ENCODE measurements at places on chromosomes 2 and 18.

DNA sequence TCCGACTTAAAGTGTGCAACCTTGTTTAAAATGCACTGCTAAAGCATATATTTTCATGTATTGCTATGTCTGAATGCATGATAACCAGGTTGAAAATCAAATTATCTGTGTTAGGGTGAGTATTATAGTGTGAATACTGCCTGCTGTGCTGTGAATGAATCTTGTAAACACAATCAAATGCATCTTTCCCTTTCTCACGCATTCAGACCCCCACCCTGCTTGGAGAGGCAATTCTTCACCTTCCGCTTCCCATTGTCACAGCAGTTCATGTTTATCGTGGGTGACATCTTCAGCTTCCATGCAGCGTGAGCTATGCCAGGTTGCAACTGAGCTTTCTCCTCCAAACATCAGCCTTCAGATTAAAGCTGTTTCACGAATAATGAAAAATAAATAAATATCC, 418.0 kb downstream of the MEIS1 start:
- no peak for DNase-seq

DNA sequence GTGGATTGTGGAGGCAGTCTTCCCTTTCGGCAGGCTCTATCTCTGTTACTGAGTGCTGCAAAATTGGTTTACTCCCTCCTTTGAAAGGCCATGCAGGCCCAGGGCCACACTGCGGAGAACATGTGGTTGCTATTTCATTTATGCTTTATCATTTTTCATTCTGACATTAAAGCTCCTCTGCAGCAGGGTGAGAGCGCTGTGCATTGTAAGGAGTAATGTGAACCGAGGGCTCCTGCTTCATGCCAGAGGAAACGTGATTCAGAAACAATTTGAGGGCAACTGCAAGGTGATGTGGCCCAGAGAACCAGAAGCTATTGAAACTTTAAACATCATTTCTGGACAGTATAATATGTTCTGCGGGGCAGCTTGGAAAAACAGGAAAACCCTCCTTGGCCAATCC, 341.6 kb upstream of the NT5C1B start:
- no peak for DNase-seq

DNA sequence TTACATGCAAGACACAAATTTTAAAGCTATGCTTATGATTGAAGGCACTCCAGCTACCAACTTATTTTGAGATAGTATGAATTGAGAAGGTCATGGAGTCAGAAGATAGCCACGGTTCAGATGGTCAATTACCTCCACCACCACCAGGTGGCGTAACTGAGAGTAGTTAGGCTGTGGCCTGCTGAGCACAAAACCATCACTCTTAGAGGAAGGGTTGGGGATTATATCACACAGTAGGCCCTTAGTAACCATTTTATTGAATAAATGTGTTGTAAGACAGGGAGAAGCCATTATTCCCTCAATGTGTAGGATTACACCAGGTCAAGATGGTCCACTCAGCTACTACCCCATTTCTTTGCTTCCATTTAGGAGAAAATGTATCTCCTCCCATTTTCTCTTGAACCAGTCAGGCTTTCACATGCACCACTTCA, 18.8 kb downstream of the KLHL41 start:
- DNase-seq: peak; percentile 75

GRCh38 chr2:207558079-207558491, 28.3 kb downstream of the CREB1 start:
- no peak for DNase-seq

GRCh38 chr2:207540431-207540830, 10.7 kb downstream of the CREB1 start:
- no peak for DNase-seq

GRCh38 chr2:239529313-239530015, 128.6 kb upstream of the HDAC4 start:
- no peak for DNase-seq

DNA sequence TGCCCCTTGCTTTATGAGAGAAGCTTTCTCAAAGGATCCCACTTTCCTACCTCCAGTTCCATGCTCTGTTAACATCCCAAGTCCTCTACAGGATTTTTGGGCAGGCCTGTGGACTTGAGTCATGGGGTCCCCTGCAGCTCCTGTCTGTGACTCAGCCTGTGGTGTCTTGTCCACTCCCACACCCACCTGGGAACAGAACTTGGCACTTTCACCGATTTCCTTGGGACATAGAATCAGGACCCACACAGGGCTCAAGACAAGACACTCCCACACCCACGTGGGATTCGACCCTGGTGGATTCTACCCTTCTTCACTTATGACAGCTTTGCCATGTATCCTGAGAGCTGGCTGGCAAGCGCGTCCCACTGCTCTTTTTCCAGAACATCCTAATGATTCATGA, 30.7 kb upstream of the HDAC4 start:
- DNase-seq: no peak
